ENCODE measurements at places on chromosomes 13 and 19.
A peak's percentile ranks its signal among the peaks of the same experiment; 100 is the strongest.

DNA sequence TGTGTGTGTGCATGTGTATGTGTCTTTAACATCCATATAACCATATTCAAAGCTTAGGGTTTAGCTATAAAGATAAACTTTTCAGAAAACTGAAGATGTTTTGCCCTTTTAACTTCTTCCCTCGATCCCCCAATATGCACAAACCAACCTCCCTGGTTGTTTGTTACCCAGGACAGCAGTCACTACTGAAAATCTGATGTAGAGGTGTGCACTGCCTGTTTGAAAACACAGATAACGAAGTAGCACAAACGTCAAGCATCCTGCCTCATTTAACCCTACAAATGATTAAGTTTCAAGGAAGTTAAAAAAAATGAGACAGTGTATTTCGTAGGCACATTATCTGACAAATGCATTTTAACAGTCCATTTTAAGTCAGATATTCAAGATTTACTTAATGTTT is 3.6 kb downstream of the TNFSF11 start:
- no peak for DNase-seq

GRCh38 chr19:39596911-39597310 is 5.4 kb upstream of the LGALS13 start:
- no peak for DNase-seq

DNA sequence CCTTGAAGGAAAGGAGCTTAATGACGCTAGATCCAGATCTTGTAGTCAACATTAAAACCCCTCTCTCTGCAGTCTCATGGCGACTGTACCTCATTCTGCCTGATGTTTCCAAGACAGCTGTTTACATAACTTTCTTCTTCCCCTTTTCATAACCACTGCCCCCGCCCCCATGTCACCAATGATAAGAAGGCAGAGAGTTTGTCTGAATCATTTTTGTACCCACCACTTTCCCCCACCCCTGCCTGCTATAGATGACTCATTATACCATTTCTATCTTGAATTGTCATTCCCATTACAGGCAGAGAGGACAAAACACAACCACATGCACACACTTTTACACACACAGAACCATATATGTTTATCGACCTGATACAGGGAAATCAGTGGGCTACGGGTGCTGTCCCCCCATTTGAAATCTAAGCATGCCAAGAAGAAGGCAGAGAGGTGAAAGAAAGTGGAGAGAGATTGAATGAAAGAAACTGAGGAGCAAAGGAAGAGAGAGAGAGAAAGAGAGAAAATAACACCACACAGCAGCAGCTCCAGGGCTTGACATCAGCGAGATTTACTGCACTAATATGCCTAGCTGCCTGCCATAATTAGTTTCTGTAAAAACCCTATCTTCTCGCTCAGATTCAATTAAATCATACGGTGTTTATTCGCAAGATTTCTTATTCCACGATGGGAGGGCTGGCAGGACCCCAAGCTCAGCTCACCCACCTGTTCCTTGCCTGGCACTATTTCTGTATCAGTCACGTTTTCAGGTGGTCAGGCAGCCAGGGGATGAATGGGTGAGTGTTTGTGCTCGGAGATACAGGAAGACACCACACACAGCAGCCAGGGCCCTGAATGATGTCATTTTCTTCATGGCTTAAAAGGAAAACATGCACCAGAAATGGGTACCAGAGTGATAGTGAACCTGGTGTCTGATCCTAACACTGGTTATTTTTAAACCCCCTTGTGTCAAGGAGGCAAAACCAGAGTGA is 114.3 kb upstream of the SERP2 start:
- peak; percentile 22 for DNase-seq

- DNase-seq = no peak
These were observed 213.8 kb downstream of the KCTD12 start for GRCh38 chr13:76672420-76672819.

DNA sequence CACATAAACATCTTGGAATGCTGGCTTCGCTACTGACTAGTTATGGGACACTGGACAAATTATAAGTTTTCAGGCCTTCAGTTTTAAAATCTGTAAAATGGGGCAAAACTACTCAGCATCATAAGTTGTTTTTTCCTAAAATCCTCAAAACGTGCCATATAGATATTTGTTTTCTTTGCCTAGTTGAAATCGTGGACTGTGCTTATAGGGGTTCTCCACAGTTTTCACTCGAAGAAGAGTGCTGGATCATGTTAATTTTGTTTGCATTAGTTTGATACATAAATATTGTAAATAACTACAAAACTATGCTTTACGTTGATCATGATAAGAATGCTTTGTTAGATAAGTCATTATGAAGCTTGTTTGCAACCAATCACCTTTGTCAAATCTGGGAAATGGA is 313.4 kb downstream of the OXGR1 start:
- DNase-seq = no peak

DNA sequence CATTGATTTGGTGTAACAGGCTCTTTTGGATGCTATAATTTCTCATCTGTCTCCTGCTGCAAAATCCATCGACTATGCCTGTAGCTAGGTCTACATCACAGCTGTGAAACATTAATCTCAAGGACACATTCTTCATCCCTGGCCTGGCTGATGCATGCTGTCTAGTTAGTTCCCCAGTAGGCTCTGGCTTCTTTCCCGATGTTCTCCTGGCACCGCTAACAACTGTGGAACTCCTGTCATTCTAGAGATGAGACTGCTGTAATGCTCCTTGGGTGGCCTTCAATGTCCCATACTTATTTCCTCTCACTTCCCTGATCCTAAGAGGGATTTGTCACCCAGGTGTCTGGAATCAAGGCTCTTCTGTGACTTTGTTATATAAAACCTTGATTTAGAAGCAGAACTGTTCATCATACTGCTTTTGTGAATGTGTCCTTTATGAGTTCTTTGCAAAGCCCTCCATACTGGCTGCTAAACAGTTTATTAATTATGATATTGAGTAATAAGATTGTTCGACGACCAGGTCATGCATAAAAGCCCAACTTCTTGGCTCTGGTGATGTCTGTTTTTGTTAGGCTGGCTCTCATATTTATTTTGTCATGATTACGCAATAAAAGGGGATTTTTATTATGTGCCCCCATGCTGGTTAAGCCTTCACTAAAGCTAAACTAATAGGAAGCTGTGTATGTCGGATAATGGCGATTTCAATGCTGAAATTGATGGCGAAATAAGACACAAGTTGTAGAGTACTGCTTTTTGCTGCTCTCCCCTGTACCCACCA is 227.5 kb downstream of the DCT start:
- DNase-seq = no peak

- no peak for DNase-seq
These were observed 299.3 kb upstream of the SLITRK6 start for GRCh38 chr13:86098511-86098910.

DNA sequence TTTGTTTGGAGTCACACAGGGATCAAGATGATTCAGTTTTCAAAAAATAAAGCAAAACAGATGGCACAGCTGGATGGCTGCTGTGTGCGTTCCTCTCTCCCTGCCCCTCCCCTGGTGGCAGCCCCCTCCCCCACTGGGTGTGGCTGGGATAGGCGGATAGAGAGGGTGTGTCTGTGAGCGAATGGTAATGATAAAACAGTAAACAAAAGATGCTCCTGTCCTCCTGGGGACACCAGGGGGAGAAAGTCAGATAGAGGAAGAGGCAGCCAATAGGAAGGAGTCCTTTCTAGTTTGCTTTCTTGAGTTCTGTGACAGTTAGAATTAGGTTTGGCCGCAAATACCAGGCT is 6.5 kb downstream of the TMEM255B start:
- DNase-seq = no peak

- no peak for DNase-seq
These were observed 45.4 kb downstream of the TPT1 start for GRCh38 chr13:45295536-45295935.

DNA sequence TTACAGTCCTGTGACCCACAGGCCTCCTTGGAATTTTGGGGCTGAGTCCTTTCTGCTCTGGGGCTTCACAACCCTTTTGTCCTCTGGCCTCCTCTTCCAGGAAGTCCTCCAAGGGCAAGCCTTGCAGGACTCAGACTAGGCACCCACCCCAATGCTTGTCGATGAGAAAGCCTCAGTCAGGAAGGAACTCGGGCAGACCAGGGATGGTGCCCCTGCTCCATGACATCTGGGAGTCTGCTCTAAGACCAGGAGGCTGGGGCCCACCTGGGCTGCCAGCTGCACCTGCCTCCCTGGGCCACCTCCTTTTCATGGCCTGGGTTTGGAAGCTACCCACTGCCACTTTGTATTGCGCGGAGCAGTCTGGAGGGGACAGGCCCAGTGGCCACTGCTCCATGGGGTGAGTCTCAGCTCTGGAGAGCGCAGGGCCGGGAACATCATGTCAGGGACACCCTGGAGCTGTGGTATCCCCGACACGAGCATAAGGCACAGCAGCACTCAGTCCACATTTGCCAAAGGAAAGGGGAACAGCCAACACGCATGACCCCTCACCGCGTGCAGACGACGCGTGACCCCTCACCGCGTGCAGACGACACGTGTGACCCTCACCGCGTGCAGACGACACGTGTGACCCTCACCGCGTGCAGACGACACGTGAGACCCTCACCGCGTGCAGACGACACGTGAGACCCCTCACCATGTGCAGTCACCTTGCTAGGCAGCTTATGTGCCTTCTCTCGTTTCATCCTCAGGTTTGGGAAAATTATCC is 10.8 kb downstream of the C2CD4C start:
- no peak for DNase-seq

GRCh38 chr19:17183271-17183761 is 31.8 kb upstream of the USE1 start:
- DNase-seq = no peak

DNA sequence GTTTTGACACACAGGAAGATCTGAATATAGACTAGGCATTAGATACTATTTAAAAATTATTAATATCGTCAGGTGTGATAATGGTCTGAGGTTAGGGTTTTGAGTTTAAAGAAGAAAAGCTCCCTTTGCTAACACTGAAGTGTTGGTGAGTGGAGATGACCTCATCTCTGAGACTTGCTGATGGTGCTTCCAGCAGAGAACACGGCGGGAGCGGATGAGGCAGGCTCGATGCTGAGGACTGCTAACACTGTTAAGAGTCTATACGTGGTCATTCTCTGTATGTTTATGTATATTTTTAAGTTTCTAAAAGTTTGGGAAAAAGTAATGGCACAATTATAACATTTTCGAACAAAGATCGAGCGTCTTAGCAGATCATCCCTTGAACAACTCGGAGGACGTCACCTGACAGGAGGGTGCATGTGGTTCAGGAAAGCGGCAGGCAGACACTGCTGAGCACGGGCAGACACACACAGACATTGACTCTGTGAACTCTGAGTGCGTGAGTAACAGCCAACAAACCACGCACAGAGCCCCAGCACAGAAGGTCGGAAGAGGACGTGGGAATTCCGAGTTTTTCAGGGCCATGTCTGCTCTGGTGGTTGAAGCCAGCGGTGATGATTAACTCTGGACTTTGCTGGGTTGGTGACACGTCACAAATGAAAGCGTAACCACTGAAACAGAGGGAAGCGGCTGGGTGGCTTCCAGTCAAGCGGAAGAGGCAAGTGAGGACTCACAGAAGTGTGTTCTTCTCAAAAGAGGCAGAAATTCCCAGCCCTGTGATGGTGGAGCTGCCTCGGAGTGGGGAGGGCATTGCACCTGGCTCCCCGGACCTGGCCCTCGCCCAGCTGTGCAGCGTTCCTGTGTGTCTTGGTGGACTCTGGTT is 91.9 kb upstream of the TEX29 start:
- DNase-seq = no peak

- no peak for DNase-seq
These were observed 146.5 kb downstream of the PCCA start for GRCh38 chr13:100235311-100235901.

DNA sequence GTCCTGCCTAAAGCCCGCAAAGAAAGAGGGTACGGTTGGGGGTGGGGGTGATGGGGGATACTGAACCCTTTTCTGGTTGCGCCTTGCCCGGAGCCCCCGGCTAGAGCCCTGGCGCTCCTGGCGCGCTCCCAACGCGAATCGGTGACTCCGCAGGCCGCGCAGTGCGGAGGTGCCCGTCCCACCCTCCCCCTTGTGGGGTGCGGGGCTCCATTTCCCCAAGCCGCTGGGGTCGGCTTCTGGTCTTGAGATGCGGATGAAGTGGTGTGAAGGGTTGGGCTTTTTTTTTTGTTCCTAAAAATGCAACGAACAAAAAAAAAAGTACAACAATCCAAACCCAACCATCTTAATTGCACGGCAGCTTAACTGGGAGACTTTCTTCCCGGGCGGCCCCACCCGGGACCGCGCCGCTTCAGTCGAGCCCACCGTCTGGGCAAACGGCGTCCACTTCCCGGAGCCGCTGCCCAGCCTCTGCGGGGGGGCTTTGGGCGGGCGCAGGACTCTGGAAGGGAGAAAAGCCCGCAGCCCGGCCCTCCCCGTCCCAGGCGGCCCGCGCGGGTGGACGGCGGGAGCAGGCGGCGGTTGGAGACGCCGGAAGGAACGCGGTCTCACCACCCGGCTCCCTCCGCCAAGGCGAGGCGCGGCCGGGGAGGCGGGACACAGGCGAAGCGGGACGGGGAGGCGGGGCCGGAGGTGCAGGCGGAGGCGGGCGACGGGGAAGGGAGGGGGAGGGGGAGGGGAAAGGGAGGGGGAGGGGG is 504 bp upstream of the TRIM13 start:
- peak; percentile 80 for DNase-seq

- no peak for DNase-seq
These were observed 506.6 kb downstream of the PCDH9 start for GRCh38 chr13:66723576-66723975.

DNA sequence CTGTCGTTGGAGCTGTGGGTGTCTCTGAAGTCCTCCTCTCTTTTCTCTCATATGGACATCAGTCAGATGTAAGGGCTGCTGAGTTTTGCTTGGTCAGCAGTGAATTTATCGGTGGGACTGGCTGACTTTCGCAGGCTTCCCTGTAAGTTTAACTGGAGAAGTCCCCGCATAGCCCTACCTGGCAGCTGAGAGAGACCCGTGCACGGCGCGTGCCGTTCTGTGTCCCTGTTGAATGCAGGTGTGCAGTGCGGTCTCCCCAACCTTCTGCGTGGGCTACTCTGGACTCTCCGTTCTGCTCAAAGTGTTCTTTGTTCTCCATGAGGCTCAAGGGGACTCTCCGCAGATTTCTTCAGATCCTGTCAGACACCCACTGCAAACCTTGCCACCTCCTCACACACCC is 252.9 kb downstream of the COL4A1 start:
- no peak for DNase-seq

- DNase-seq = no peak
These were observed 360.5 kb downstream of the KCNRG start for GRCh38 chr13:50375792-50376191.

DNA sequence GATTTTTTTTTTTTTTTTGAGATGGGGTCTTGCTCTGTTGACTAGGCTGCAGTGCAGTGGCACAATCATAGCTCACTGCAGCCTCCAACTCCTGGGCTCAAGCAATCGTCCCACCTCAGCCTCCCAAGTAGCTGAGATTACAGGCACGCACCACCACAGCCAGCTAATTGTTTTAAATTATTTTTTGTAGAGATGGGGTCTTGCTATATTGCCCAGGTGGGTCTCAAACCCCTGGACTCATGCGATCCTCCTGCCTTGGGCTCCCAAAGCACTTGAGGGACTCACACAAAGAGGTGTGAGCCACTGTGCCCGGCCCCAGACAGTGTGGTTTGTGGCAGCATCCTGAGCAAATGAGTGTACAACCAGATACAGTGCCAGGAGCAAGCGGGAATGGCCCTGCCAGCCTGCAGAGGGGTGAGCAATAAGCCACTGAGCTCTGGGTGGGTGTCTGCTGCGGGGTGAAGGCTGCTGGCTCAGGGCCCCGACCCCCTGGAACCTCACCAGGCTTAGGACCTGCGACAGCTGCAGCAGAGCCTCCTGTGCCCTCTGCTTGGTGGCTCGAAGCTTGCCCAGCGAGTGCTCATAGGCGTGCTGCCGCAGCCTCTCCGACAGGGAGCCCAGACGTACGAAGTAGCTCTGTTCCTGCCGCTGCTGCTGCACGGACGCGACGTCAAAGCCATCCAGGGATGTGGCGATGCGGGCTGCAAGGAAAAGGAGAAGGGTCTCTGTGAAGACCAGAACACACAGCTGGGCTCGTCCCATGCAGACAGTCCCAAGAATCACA is 15.9 kb upstream of the TICAM1 start:
- DNase-seq = no peak
